ENCODE measurements at places on chromosomes 4 and X.

GRCh38 chr4:168731706-168732414, 235.0 kb downstream of the PALLD start:
- DNase-seq, result no peak

GRCh38 chr4:164731827-164732474, 22.0 kb upstream of the SMIM31 start:
- peak; percentile 9 for DNase-seq

DNA sequence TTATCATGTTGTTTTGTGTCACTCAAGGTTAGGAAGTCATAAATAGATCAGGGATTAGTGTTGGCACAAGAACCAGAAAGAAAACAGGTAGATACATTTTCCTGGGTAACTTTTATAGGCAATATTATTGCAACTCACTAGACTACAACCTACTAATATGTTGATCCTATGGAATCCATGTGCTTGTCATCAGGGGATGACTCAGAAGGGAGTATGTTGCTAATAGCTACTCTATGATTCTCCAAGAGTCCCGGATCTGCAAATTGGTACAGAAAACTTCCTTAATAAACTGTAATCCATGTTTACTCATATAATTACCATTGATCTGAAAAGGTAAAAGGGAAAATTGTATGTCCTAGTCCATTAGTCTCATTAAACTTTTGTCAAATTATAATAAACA, 11.7 kb upstream of the GNRHR start:
- DNase-seq, result no peak

GRCh38 chrX:57519578-57520118, 72.2 kb upstream of the ZXDB start:
- DNase-seq, result no peak

DNA sequence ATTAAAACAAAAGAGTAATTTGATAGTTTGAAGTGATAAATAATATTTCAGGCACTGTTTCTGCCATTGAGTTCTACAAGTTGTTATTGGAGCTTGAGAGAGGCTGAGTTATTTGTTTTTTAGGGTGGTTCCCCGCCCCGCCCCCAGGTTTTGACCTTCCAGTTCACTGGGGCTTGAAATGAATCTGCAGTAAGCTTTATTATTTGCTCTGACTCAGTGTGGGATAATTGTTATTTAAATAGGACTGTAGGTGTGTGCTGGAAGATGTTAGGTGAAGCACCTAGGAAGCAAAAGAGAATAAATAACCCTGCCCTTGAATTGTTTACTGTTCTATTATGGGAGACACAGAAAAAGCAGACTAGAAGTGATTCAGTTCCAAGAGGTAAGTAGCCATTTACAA, 81.2 kb upstream of the KCNIP4 start:
- no peak for DNase-seq

DNA sequence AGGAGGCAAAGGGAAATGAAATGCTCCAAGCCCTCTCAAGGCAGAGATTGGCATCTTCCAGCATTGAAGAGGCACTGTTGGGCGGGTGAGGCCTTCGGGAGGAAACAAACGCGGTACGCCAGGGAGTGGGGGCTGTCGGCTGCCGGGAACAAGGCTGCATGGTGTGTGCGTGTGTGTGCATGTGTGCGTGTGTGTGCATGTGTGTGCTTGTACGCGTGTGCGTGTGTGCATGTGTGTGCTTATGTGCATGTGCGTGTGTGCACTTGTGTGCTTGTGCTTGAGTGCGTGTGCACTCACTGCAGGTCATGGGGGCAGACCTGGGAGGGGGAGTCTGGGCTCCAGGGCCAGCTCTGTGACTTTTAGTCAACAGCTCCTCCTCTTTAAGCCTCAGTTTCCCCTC, 113.6 kb upstream of the ADRA2C start:
- no peak for DNase-seq

GRCh38 chrX:7102119-7102518, 45.4 kb upstream of the STS start:
- DNase-seq, result no peak

- no peak for DNase-seq
These were observed 682.7 kb upstream of the AADAT start for GRCh38 chr4:170772429-170772828.

DNA sequence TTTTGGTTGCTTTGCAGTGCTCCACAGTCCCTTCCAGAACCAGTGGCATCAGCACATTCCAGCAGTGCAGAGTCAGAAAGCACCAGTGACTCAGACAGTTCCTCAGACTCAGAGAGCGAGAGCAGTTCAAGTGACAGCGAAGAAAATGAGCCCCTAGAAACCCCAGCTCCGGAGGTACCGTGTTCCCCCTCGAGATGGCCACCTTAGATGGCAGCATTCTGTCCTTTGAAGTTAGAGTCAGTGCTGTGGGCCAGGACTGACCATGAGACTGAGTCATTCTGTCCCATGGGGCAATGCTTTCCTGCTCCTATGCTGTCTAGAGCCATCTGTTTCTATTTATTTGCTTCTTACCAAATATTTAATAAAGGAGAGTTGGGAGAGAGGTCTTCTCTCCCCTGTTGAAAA, 112.3 kb downstream of the KLHL8 start:
- no peak for DNase-seq

GRCh38 chrX:120302434-120302833, 8.8 kb downstream of the TMEM255A start:
- no peak for DNase-seq

GRCh38 chr4:22237155-22237751, 278.6 kb downstream of the ADGRA3 start:
- DNase-seq, result no peak

DNA sequence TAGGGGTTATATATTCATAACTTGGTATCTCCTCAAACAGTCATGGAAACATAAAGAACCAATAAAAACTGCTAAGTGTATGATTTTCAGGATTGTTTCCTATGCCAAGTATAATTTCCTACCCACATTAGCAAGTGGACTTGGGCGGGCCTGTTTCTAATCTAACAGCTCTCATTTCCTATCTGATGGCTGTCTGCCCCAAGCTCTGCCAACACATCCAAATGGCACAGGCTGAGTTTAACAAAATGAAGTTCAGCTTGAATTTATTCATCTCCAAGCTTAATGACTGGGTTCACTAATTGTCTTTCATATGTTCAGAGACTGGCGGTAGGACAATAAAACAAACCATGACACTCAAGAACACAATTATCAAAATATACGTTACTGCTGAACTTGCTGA, 55.5 kb upstream of the S100G start:
- DNase-seq, result no peak

GRCh38 chr4:78332976-78333375, 218.6 kb upstream of the ANXA3 start:
- no peak for DNase-seq

GRCh38 chr4:149296503-149296902, 519.1 kb downstream of the IQCM start:
- no peak for DNase-seq

DNA sequence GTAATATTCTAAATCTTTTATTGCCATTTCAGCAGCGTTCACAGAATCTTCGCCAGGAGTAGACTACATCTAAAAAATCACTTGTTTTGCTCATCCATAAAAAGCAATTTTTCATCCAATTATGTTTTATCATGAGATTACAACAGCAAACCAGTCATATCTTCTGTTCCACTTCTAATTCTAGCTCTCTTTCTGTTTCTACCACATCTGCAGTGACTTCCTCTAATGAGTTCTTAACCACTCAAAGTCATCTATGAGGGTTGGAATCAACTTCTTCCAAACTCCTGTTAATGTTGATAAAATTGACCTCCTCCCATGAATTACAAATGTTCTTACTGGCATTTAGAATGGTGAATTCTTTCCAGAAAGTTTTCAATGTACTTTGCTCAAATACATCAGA, 174.4 kb upstream of the BRWD3 start:
- DNase-seq, result no peak

- no peak for DNase-seq
These were observed 259.7 kb downstream of the DCHS2 start for GRCh38 chr4:154231806-154232478.

DNA sequence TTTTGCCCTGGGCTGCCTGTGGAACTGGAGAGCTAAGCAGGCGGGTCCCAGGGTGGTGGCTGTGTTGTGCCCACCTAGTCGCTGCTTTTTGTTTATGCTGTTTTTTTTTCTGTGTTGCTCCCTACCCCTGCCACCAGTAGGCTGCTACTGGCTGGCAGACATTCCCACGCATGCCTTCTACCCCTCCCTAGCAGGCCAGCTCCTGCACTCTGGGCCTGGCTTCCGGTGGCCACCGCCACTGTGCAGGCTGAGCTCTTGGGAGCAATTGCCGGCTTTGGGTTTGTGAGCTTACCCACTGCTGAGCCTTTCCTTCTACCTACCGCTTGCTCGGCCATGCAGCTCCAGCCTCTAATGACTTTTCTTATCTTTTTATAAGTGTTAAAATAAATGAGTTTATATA, 57.6 kb downstream of the RBM46 start:
- no peak for DNase-seq

- DNase-seq, result no peak
These were observed 108.7 kb upstream of the PAK3 start for GRCh38 chrX:110987292-110987691.

Measured in forelimb muscle (tissue), 1 donor.